ENCODE measurements at places on chromosomes 3 and 15.

- DNase-seq: no peak
These were observed 20.1 kb upstream of the TGFBR2 start for GRCh38 chr3:30586096-30586805.

GRCh38 chr3:39447637-39448483 is 19.6 kb upstream of the MOBP start:
- DNase-seq: peak; percentile 77

- DNase-seq: peak; percentile 21
These were observed 13.5 kb downstream of the HTR3E start for GRCh38 chr3:184110316-184110725.

DNA sequence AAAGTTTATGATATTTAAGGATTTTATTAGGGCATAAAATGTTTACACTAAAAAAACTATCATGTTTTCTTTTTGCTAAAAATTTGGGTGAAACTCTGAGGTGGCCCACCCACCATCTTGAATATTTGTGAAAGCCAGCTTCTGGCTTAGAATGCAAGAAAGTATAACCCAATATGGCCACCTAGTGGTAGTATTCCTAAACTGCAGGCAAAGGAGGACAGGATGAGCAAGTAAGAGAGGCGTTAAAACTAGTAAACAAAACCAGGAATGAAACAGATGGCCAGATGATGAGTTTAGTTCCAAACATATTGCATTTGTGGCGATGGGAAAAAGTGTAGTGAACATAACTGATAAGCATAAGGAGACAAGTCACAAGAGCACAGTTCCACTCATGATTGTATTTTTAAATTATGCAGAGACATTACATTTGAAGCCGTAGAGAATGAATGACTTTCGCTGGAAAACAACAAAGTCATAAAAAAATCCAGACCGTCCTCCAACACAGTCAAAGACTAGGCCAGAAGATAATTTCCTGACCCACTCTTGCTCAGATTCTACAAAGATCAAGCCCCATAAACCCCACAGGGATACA is 103.3 kb upstream of the PRTG start:
- peak; percentile 73 for DNase-seq

DNA sequence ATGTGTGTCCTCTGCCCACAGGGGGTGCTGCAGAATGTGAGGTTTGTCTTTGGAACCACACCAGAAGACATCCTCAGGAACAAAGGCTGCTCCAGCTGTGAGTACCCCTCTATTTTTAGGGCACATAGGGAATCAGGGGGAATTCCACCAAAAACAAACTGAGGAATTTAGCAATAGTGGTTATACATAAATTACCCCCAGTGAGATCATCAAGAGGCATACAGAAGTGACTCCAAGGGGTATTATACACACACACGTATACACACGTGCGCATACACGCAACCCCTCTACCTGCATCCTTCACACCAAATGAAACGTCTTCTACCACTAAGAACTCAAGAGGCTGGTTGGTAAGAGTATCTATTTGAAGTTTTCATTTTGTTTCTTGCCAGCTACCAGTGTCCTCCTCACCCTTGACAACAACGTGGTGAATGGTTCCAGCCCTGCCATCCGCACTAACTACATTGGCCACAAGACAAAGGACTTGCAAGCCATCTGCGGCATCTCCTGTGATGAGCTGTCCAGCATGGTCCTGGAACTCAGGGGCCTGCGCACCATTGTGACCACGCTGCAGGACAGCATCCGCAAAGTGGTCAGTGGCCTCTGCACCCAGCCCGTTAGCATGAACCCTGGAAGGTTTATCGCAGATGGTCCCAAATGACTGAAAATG is 2.9 kb downstream of the THBS1 start:
- peak; percentile 62 for DNase-seq

- no peak for DNase-seq
These were observed 20.4 kb downstream of the CEP97 start for GRCh38 chr3:101744811-101745210.

All from fibroblast of skin of back (primary cell).